ENCODE measurements at places on chromosomes 4 and X.

DNA sequence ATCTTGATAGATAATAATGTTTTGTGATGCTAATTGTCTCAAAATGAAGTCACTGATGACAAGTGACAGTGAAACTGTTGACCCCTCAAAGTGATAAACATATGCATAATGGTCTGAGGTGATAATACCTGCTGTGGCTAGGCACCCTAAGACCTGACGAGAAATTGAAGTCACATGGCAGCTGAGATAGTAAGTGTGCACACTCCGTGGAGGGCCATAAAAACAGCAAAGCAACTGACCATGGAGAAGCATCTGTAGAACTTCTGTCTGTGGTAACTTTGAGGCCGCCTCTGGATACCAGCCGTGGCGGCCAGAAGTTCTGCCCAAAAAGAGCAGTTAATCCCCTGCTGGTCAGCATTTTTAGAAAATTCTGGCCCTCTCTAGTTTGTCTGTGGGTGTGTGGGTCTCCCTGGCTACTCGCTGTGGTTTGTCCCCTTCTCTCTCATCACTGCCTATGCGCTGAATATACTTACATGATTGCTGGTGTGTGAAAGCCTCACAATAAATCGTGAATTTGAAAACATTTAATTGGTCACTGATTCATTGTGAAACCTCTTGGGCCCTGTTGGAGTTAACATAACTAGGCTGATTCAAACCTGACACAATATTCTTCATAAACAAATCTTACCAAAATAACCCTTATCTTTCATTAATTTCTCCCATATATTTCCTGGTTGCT, 50.6 kb downstream of the CCDC149 start:
- peak; percentile 47 for DNase-seq

DNA sequence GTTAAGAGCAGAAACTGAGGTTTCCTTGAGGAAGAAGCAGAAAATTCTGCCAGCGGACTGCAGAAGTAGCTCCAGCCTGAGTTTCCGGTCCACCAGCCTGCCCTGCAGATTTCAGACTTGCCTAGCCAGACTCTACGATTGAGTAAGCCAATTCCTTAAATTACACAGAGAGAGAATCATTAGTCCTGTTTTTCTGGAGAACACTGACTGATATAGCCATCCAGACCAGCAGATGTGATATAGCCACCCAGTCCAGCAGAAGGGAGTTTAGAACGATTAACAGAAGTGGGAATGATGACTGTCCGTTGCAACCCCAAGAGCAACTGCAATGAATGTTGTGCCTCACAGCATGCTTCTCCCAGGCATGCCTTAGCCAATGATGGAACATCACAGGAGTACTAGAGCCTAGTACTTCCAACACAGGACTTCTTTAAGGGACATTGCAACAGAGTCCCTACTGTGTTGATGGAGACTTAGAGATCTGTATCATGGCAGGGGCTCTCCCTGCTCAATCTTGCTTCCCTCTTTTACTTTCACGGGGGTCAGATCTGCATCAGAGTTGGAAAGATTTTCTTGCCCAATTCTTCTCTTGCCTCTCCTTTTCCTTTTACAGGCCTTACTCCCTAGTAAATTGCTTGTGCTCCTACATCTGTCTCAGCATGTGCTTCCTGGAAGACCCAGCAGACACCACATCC, 264.6 kb upstream of the CLNK start:
- DNase-seq, result no peak

- no peak for DNase-seq
These were observed 654 bp downstream of the ATOH1 start for GRCh38 chr4:93828995-93829819.

- DNase-seq, result no peak
These were observed 109.2 kb upstream of the GRPR start for GRCh38 chrX:16014171-16014570.

- no peak for DNase-seq
These were observed 80.2 kb upstream of the ACSL4 start for GRCh38 chrX:109813236-109813635.

- no peak for DNase-seq
These were observed 105.6 kb downstream of the NEUROG2 start for GRCh38 chr4:112410364-112410763.

All from GM12865 (cell line).